ENCODE measurements at places on chromosomes 11 and 22. TPM values are rescaled to one million over a fixed set of nuclear protein-coding genes. Genes with fewer than 3 reads are reported as not detected.

GRCh38 chr11:70099578-70100279 is 21.6 kb downstream of the ANO1 start:
- DNase-seq = no peak

CRYBB3 gene
- not detected for total RNA-seq

DNA sequence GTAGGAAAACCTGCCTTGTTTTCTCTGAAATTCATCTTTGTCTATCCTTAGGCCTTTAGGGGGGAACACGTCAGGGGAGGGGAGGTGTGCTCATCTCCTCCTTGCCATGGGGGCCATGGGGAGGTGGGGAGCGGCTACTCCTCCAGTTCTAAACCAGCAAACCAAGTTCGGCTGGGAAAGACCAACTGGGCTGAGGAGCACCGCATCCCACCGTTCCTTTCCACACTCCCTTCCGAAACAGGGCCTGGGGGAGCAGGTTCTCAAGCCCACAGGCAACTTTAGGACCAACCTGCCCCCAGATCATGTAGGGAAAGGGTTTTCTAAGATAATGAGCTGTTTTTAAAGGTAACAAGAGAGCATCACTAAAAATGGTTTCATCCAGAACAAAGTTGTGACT is 77.5 kb upstream of the PITPNB start:
- no peak for DNase-seq

FAU gene
- total RNA-seq = 346 TPM

GRCh38 chr11:44016131-44016530 is 31.6 kb upstream of the ACCSL start:
- DNase-seq = no peak
